ENCODE measurements at places on chromosomes 3 and 15. TPM values are rescaled to one million over a fixed set of nuclear protein-coding genes. Genes with fewer than 3 reads are reported as not detected.

- H3K36me3 ChIP-seq: no peaks in the 10 kb centered on the region
- H3K4me1 ChIP-seq: no peaks in the 10 kb centered on the region
- H3K27ac ChIP-seq: no peak overlapping the region
- H3K27me3 ChIP-seq: no peaks in the 10 kb centered on the region
Measured at GRCh38 chr3:156135921-156136638, 15.7 kb downstream of the KCNAB1 start.

DNA sequence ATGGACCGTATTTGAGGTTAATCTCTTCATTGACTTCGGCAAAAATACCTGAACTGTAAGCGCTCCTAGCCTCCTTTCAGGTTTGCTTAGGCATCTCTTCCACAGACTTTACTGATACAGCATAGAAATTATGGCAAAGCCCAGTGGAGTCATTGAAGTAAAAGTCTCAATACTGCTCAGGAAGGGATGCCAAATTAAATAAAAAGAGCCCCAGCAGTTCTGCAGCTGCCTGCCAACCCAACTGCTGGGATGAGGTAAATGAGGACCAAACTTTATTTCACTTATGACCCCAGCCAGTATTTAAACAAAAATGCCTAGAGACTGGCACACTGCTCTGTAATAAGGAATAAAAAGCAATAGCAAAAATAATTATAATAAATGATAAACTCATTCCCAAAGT is 65.4 kb downstream of the IQCH start:
- no peak overlapping the region for H3K27ac ChIP-seq
- no peak overlapping the region for H3K4me3 ChIP-seq
- H3K4me1 ChIP-seq: no peaks in the 10 kb centered on the region
- H3K27me3 ChIP-seq: no peaks in the 10 kb centered on the region

GRCh38 chr3:25424614-25425013 is 3.4 kb upstream of the RARB start:
- no peak overlapping the region for H3K27ac ChIP-seq
- DNase-seq: no peak
- peaks cover 39% of the 10 kb centered on the region for H3K4me1 ChIP-seq
- H3K4me3 ChIP-seq: no peak overlapping the region
- H3K36me3 ChIP-seq: no peaks in the 10 kb centered on the region
- no peaks in the 10 kb centered on the region for H3K27me3 ChIP-seq

DNA sequence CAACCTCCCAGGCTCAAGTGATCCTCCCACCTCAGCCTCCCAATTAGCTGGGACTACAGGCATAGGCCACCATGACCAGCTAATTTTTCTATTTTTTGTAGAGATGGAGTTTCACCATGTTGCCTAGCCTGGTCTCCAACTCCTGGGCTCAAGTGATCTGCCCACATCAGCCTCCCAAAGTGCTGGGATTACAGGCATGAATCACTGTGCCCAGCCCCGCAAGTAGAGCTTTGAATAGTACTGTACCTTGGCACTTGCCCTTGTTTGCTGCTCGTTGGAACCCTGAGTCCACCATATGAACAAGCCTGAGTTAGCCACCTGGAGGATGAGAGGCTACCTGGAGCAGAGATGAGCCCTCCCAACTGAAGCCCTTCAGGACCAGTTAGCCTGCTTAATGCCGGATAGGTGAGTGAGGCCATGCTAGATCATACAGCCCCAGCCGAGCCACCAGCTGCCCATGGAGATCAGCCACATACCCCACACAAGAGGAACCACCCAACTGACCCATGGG is 267.9 kb downstream of the SHQ1 start:
- no peak overlapping the region for H3K4me3 ChIP-seq
- H3K27me3 ChIP-seq: no peaks in the 10 kb centered on the region
- H3K36me3 ChIP-seq: no peaks in the 10 kb centered on the region
- DNase-seq: no peak
- H3K27ac ChIP-seq: no peak overlapping the region

Gene HRH1
- 2.8 TPM for total RNA-seq

DNA sequence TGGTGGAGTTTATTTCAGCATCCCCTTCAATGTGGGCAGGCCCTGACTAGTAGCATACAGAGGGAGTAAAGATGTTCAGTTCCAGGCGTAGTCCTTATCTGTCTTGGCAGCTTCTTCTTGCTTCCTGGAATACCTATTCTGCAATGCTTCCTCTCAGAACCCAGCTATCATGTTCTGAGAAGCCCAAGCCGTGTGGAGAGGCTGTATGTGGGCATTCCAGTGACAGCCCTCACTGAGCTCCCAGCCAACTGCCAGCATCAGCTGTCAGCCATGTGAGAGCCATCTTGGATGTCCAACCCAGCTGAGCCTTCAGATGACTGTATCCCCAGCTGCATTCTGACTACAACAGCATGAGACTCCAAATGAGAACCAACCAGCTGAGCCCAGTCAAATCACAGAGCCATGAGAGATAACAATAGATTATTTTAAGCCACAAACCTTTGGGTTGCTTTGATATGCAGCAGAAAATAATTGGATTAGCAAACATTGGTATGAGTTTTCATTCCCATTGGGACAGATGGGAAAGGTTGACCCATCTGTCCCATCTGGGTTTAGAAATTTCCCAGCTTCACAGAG is 8.4 kb upstream of the CMTM7 start:
- no peaks in the 10 kb centered on the region for H3K27me3 ChIP-seq
- no peak overlapping the region for H3K4me3 ChIP-seq
- H3K4me1 ChIP-seq: no peaks in the 10 kb centered on the region
- H3K36me3 ChIP-seq: no peaks in the 10 kb centered on the region
- no peak overlapping the region for H3K27ac ChIP-seq

Gene PLSCR4
- total RNA-seq: 76.3 TPM

DNA sequence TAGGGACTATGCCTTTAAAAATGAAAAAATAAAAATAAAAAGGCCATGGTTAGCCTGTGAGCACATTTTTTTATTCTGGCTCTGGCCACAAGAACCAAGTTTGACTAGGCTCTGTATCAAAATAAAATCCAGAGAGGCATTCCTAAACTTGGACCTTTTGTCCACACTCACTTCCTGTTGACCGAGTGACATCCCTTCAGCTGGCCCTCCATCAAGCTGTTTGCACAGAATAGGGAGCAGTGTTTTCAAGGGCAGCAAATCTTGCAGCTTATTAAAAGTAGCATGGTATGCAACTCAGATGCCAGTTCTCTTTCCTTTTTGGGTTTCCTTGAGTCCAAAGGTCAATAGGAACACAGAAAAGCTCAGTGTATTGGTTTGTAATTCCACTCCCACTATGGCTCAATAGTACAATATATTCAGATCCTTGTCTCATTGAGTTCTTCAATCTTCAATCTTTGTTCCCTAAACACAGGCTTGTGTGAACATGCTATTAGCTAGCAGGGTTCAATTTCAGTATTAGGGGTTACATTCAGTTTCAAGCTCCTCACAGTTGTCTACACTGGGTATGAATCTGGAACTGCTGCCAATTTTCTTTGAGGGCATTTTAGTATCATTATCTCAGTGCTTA is 244.5 kb downstream of the RBMS3 start:
- H3K27ac ChIP-seq: no peak overlapping the region
- no peak overlapping the region for H3K4me3 ChIP-seq
- no peaks in the 10 kb centered on the region for H3K27me3 ChIP-seq
- H3K36me3 ChIP-seq: no peaks in the 10 kb centered on the region

DNA sequence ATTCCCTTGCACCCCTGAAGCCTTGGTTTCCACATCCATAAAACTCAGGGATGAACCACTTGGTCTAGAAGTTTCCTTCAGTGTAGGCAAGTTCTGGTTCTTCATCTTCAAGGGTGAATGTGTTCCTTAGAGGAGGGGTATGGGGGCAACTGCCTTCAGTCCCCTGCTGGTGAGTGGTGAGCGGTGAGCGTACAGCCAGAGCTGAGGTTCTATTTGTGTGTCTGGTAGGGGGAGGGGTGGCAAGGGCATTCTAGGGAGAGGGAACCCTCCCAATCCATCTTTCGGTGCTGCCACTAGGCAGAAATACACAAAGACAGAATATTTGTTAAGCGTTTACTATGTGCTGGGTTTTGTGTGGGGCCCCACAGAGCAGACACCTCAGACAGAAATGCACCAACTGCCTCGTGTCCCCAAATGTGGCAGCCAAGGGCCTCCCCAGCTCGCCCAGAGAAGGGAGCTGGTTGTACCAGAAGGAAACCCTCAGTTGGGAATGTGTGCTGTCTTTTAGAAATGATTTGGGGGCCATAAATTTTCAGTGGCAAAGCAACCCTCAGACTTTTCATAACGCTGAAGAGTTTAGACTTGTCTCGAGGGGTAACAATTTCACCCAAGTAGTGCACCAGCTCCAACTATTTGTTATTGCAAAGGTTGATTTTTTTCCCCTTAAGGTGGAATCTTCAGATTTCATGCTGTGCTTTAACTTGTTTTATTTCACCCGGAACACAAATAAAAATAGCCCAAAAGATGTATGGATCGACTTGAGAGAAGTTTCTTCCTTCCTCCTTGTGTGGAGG is 137.6 kb downstream of the FBLN2 start:
- H3K27ac ChIP-seq: no peak overlapping the region
- H3K4me3 ChIP-seq: no peak overlapping the region
- no peaks in the 10 kb centered on the region for H3K4me1 ChIP-seq
- H3K27me3 ChIP-seq: no peaks in the 10 kb centered on the region

GRCh38 chr3:161672478-161672877 is 175.9 kb downstream of the OTOL1 start:
- no peaks in the 10 kb centered on the region for H3K27me3 ChIP-seq
- no peaks in the 10 kb centered on the region for H3K36me3 ChIP-seq
- H3K4me3 ChIP-seq: no peak overlapping the region
- H3K4me1 ChIP-seq: no peaks in the 10 kb centered on the region
- no peak for DNase-seq

Gene PLSCR2
- not detected for total RNA-seq

Gene CKMT1B
- 19.6 TPM for total RNA-seq

GRCh38 chr15:94230431-94230882 is 904 bp upstream of the MCTP2 start:
- no peak for DNase-seq
- H3K27ac ChIP-seq: peak overlapping the region; percentile 91
- peaks cover 36% of the 10 kb centered on the region for H3K4me1 ChIP-seq
- no peaks in the 10 kb centered on the region for H3K27me3 ChIP-seq
- H3K36me3 ChIP-seq: no peaks in the 10 kb centered on the region
- peak overlapping the region; percentile 63 for H3K4me3 ChIP-seq

- no peak overlapping the region for H3K4me3 ChIP-seq
- H3K27ac ChIP-seq: no peak overlapping the region
- no peaks in the 10 kb centered on the region for H3K27me3 ChIP-seq
- no peaks in the 10 kb centered on the region for H3K36me3 ChIP-seq
- H3K4me1 ChIP-seq: no peaks in the 10 kb centered on the region
Measured at GRCh38 chr3:57832900-57833313, 76.8 kb downstream of the SLMAP start.

- DNase-seq: no peak
- no peak overlapping the region for H3K4me3 ChIP-seq
- H3K4me1 ChIP-seq: no peaks in the 10 kb centered on the region
- H3K27ac ChIP-seq: no peak overlapping the region
- peaks cover 6% of the 10 kb centered on the region for H3K36me3 ChIP-seq
- H3K27me3 ChIP-seq: no peaks in the 10 kb centered on the region
Measured at GRCh38 chr3:120394347-120394746, 45.2 kb upstream of the LRRC58 start.

Gene PRR23B
- total RNA-seq: not detected
